Effector CD4-positive, alpha-beta T cell (primary cell): ENCODE measurements at places on chromosomes 3 and 15.
A peak's percentile ranks its signal among the peaks of the same experiment; 100 is the strongest.

GRCh38 chr3:50539356-50540286, 27.9 kb downstream of the C3orf18 start:
- DNase-seq = no peak

DNA sequence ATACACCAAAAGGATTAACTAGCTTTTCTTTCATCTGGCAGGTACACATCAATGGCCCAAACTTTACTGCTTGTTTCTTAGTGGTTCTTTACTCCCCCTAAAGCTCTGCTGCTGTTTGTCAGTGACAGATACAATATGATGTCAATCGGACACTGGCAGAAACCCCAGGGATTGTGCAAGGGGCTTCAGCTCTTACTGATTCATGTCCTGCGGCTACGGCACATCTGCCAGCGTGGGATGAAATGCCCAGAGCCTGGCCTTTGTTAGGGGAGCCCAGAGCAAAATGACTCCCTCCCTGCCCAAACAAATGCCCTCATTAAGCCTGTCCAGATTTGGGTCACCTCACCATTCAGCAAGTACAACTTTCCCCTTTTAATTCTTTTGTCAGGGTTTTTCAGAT, 28.3 kb downstream of the SRP14 start:
- no peak for DNase-seq

GRCh38 chr15:78624651-78625590, 4.1 kb upstream of the CHRNA3 start:
- DNase-seq = no peak

DNA sequence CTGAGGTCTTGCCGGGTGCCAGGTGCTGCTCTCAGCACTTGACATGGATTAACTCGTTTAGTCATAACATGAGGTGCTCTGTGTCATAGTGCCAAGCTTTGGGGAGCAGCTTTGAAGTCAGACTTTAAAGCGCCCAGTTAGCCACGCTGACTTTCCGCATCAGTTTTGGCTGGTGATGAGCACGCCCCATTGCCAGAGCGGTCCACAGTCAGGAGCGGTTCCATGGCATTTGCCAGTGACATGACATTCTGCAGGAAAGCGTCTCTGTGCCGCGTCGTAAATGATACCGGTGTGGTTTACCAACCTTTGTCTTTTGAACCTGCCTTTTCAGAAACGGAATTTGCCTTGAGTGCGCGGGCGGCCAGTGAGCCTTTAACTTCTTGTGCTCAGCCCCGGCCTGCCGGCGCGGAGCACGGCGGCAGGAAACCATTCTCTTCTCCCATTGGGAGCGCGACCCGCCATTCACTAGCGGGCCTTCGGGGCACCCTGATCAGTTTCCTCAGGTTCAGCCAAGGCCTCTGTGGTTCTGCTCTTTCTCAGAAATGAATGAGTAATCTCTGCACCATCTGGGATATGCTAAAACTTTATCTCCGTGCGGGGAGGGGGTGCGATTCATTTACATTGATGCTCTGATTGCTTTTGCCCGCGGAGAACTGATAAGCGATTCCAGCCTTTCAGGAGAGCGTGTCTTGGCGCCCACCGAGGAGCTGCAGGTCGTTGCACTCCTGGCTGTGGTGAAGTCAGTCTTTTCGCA, 1.7 kb upstream of the SLC2A2 start:
- DNase-seq = no peak

DNA sequence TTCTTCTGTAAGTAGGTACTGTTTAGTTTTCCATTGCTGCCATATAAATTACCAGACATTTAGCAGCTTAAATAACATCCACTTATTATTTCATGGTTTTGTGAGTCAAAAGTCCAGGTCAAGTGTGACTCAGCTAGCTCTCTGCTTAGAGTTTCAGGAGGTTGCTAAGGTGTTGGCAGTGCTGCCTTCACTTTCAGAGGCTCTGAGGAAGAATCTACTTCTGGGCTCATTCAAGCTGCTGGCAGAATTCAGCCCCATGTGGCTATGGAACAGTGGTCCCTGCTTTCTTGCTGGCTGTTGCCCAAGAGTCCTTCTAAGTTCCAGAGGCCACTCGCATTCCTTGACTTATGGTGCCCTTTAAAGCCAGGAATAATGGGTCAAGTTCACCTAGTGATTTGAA, 4.5 kb downstream of the CFAP44 start:
- no peak for DNase-seq

GRCh38 chr3:155417119-155417517, 123.6 kb upstream of the STRIT1 start:
- no peak for DNase-seq

GRCh38 chr3:55647063-55647462, 160.0 kb upstream of the WNT5A start:
- DNase-seq = no peak

DNA sequence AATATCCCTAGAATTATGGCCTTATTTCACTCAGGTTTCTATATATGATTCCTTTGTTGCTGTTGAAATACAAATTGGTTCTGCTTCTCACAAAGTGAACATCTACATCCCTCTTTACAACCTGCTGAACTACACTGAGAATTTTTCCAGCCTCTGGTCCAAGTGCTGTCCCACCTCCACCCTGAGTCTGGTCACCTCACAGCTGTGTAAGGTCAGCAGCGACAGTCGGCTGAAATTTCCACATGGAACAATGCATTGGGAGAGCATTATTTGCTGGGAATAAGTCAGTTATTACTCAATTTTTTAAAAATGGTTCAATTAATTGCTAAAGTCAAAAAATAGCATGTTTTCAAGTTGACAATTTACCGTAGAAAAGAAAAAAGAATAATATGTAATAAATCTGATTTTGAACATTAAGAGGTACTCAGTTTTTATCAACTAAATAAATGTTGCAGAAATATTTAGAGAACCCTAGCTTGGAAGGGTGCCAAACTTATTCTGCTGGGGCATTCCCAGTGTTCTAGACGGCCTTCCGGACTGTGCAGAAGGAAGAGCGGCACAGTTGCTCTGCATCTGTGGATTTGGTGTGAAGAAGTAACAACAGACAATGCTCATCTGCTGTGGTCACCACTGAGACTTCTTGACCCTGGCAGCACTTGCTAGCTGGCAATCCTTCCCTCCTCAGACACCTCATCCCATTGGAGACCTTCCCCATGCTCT, 1.8 kb downstream of the HCLS1 start:
- no peak for DNase-seq

DNA sequence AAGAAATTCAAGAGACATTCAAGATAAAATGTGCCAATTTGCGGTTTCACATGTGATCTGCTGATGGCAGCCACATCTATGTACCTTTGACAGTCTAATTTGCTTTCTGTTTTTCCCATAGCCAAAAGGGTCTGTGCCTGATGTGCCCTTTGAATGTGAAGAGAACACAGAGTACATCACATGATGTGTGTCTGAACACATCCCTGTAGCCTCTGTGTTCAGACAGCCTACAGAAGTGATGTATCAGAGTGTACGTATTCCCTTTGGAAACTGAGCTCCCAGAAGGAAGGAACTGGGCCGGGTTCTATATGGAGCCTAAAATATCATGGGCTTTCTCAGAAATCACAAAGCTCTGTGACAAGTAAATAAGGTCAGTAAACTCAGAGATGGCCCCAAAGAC, 52.4 kb downstream of the BOC start:
- no peak for DNase-seq

DNA sequence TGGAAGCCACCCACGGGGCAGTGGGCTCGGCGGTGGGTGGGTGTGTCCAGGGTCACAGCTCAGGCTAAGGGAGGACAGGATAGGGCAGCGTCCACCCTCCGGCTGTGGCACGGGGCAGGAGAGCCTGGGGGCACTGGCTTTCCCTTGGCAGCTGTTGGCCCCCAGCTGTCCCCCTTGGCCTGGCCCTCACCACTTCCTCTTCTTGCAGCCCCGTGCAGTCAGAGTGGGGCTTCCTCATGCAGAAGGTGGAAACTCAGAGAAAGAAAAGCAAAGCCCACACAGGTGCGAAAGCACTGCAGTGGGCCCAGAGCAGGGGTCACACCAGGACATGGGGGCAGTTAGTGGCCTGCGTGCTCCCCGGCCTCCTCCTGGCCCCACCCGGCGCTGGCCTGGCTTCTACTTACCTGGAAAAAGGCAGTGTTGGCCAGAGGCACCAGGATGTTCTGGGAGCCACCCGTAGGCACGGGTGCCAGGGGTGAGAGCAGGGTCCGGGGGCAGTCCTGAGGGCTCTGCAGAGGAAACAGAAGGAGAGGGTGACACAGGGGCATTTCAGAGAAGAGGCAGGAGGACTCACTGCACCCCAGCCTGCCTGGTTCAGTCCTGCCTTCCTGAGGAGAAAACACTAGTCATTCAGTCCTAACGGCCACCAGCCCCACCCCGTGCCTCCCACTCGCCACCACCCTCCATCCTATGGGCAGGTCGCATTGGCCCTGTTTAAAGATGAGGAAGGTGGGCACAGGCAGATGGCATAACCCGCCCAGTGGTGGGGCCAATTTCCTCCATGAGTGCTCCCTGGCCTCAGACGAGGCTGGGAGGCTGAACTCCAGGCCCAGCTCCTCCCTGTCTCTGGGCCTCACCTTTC, 28.3 kb downstream of the PLXND1 start:
- DNase-seq = no peak

DNA sequence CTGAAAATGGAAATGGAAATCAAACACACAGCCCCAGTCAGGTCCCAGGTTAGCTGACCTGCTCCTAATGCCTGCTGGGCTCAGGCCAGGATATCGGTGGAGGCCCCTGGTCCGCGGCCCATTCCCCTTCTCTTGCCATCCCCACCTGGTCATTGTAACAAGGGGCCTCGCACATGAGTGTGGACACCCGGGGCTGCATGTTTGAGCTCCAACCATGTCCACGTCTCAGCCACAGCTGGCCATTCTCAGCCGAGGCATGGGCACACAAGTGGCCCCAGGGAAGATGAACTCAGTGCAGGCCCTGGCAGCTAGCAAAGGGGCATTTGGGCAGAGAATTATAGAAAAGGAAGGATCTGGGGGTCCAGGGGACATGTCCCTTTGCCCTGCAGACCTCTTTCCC, 41.7 kb downstream of the FAM174B start:
- DNase-seq = no peak

GRCh38 chr15:50186090-50186489, 4.1 kb downstream of the SLC27A2 start:
- DNase-seq = no peak

- DNase-seq = no peak
Measured at GRCh38 chr15:89629829-89630228, 25.4 kb downstream of the KIF7 start.

GRCh38 chr3:112546216-112546759, 15.5 kb downstream of the ATG3 start:
- DNase-seq = no peak

- DNase-seq = peak; percentile 95
Measured at GRCh38 chr15:84981054-84981710, 474 bp upstream of the PDE8A start.

GRCh38 chr3:170670504-170670903, 84.6 kb upstream of the SLC7A14 start:
- DNase-seq = no peak

GRCh38 chr15:98282656-98283332, 322.3 kb downstream of the ARRDC4 start:
- no peak for DNase-seq

GRCh38 chr3:60636846-60637245, 614.4 kb downstream of the FHIT start:
- no peak for DNase-seq

GRCh38 chr3:35894735-35895134, 255.4 kb downstream of the ARPP21 start:
- DNase-seq = no peak

DNA sequence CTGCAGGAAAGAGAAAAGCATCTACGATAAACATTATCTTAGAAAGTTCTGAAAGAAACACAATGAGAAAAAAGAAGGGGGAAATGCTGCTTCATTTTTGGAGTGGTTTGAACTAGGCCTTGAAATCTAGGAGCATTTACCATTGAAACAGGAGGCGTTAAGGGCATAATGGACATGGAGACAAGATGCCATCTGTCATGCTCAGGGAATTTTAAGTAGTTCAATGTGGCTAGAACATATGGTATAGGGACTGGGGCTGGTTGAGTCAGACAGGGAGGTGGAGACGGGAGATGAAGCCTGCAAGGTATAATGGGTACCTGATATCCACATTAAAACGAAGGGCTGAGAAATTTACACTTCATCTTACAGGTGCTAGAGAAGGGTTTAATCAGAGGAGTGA, 10.4 kb upstream of the PLAAT1 start:
- DNase-seq = no peak

GRCh38 chr3:16090024-16090423, 84.5 kb upstream of the GALNT15 start:
- no peak for DNase-seq

GRCh38 chr15:68368731-68369435, 63.1 kb downstream of the ITGA11 start:
- DNase-seq = no peak

DNA sequence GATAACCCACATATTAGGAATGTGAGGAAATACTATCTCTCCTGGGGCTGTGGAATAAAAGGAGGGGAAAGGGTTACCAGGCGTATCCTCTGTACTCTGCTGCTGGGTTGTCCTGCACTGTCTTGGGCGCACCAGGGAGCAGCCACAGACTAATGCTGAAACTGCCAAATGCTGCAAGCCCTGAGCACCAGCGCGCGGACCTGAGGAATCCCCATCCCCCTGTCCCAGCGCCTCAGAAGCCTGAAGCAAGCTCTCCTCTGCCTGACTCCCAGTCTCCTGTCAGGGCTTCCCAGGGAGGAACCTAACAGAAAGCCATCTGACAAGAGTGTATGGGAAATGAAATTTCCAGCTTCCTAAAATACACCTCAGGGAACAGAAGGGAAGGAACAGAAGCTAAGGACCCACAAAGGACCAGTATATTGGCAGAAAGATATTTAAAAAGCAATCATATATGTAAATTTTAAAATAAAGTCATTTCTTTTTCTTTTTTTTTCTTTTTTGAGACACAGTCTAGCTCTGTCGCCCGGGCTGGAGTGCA, 158.3 kb upstream of the C2CD4B start:
- no peak for DNase-seq

DNA sequence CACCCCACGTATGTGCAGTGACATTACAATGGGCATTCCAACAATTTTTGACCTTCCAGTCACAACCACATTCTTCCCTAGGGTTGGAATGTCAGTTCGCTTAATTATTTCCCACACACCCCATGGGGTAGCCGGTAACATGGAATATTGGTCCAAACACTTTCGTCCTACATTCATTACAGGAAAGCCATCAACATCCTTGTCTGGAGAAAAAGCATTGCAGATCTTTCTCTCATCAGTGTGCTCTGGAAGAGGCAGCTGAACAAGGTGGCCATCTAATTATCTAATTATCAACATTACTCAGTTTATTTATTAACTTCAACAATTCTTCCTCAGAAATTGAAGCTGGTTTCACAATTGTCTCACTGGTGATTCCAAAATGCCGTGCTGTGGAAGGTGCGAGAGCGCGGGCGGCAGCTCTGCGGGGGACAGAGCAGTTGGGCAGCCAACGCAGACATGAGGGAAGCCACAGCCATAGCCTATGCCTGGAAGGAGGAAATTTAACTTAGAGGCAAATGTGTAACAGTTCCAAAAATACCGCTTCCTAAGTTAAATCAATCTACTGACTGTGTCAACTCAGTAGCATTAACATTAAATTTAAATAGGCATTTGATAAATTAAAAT, 1158.9 kb upstream of the EPHA6 start:
- DNase-seq = no peak

- DNase-seq = no peak
Measured at GRCh38 chr15:50247819-50248655, 17.5 kb downstream of the HDC start.
